ENCODE measurements at places on chromosomes 6 and 20.

DNA sequence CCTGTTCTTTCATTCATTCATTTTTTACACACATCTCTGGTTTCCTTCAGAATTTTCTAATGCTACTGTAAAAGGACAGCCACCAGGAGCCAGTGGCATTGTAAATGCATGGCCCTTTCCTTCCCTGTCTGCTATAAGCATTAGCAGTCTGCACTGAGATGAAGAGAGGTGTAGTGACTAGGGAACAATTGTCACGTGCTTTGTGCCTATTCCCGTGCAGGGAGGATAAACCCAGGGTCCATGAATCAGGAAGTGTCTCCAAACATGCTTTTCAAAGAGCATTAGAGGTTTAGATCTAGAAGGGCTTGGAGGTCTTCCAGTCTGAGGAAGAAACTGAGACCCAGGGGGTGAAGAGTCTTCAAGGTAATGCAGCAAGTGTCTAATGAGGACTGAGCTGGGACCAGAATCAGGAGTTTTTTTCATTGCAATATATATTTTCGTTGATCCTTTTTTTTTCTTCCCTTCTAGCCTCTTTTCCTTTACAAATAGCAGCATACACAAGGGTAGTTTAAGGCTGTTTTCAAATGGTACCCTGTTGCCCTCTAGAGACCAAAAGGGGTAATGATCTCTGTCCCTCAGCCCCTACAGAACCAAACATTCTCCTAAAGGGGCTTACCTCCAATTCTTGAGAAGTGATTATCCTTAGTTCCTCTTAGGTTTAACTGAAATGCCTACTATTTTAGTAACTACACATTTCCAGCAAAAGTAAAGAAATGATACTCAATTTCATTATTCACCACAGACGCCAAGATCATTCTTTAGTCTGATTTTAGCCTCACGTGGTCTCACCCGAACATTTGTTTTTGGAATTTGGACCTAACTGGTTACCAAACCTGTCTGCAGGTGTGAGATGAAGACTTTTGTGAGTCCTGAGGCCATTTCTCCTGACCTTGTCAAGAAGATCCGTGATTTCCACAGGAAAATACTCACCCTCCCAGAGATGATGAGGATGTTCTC lies 6.6 kb downstream of the TRIM15 start:
- peak; percentile 27 for DNase-seq

DNA sequence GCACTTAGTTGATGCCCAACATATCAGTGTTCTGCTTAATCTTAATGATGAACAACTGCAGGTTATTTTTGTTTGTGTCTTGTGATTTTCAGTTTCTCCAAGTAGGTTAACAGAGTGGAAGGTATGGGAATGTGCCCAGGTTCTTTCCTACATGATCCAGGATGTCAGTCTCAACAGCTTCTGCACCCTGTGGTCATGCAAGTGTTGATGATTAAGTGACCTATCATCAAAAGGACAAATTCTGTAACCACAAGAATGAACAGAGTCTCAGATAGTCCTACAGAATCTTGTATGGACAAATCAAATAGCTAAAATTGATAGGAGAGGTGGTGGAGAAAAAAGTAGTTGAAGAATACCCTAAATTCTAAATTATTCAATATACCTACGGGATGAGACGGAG lies 26.1 kb downstream of the MAN1A1 start:
- DNase-seq, result no peak

DNA sequence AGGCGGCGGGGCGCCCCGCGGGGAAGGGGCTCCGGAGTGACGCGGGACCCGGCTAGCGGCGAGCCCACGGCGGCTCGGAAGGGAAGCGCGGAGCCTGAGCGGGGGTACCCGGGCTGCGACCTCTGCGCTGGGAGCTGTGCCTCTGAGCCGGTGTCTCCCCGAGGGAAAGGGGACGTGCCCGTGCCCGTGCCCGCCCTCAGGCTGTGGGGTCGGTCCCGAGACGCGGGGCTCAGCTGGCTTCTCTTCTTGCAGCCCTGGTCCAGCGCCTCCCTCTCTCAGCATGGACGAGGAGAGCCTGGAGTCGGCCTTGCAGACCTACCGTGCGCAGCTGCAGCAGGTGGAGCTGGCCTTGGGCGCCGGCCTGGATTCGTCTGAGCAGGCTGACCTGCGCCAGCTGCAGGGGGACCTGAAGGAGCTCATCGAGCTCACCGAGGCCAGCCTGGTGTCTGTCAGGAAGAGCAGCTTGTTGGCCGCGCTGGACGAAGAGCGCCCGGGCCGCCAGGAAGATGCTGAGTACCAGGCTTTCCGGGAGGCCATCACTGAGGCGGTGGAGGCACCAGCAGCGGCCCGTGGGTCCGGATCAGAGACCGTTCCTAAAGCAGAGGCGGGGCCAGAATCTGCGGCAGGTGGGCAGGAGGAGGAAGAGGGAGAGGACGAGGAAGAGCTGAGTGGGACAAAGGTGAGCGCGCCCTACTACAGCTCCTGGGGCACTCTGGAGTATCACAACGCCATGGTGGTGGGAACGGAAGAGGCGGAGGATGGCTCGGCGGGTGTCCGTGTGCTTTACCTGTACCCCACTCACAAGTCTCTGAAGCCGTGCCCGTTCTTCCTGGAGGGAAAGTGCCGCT lies 686 bp downstream of the ZGPAT start:
- DNase-seq, result no peak

- no peak for DNase-seq
These were observed 26.4 kb downstream of the LAMA4 start for GRCh38 chr6:112227992-112228391.

GRCh38 chr6:168100803-168101589 lies 22.0 kb upstream of the FRMD1 start:
- no peak for DNase-seq

DNA sequence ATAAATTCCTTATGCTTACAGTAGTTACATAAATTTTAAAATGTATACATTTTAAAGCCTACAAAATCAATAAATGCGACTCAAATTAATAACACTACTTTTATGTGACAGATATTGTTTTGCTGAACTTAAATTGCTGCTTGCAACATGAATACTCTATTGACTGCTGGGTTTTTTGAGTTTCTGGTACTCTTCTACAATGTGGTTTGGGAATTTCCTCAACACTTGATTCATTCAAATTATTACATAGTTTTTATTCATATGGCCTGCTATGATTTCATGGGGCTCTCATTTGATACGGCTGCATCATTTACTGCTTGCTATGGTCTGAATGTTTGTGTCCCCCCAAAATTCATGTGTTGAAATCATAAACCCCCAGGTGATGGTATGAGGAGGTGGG lies 2.3 kb upstream of the TXLNB start:
- no peak for DNase-seq

GRCh38 chr6:45951321-45952167 lies 64.1 kb downstream of the CLIC5 start:
- no peak for DNase-seq

DNA sequence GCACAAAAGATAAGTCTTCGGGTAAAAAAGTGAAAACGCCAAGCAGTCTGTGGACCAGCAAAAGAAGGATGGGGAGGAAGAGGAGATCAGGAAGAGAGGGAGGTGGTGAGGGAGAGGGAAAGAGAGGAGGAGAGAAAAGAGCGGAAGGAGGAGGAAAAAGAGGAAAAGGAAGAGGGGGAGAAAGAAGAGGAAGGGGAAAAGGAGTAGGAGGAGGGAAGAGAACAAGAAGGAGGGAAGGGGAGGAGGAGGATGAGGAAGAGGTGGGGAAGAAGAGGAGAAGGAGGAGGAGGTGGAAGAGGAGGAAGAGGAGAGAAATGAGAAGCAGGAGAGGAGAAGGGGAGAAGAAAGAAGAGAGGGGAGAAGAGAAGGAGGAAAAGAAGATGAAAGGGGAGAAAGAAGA lies 6.5 kb downstream of the LY86 start:
- DNase-seq, result no peak

DNA sequence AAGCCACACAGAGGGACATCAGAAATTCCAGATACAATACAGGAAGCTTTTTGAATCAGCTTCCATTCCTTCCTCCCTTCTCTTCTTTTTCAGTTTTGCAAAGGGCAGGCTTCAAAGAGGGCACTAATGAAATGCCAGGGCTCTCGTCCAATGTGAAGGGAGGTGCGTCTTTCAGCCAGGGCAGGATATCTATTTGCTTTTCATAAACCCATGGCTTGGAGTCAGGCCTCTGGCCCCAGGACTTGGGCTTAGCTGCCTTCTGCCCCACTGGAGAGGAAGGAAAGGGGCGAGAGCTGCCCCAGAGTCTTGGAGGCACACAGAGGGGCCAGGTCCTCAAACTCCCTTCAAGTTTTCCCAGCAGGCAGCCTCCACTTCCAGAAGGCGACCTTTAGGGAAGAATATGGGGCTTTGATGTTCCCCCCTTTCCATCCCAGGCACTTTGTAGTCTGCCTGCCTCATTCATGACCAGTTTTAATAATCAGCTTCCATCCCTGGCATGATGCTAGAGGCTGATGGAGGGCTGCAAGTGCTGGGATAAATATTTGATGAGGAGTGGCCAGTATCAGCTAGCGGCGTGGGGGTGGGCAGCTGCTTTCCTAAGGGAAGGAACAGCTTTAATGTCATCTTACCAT lies 234.8 kb downstream of the NRN1 start:
- no peak for DNase-seq

- DNase-seq, result no peak
These were observed 10.2 kb downstream of the ARFGEF2 start for GRCh38 chr20:48931527-48932374.

DNA sequence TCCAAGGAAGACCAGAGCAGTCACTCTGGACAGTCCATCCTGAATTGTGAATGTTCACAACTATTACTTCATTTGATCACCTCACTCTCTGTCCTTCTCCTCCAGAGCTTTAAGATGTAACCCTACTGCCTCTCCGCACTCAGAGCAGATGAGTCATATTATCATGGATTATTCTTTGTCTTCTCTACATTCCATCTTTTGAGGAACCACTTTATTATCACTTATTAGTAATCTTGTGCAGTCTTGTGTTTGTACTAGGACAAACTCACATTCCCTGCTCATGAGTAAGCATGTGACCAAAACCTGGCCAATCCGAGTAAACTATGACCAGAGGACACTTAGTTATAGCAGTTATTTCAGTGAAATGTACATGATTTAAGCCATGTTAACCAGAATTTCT lies 401.5 kb upstream of the ADGRB3 start:
- no peak for DNase-seq

DNA sequence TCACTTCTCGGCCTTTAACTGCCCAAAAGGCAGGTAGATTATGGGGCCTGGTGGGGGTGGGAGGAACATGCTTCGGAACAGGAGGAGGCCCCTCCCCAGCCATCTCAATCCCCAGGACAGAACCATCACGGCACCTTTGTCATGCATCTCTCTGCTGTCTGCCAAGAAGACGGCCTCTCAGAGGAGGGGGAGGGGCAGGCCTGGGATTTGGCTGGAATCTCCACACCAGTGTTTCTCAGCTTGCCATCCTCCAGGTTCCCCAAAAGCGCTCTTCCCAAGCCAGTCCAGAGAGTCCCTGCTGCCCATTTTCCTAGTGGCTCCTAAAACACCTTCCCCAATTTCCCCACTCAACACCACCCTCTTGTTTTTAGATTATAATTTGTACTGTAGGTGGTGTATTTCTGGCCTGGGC lies 2.5 kb upstream of the POU5F1 start:
- no peak for DNase-seq

GRCh38 chr6:6995328-6995727 lies 112.4 kb upstream of the RREB1 start:
- no peak for DNase-seq

DNA sequence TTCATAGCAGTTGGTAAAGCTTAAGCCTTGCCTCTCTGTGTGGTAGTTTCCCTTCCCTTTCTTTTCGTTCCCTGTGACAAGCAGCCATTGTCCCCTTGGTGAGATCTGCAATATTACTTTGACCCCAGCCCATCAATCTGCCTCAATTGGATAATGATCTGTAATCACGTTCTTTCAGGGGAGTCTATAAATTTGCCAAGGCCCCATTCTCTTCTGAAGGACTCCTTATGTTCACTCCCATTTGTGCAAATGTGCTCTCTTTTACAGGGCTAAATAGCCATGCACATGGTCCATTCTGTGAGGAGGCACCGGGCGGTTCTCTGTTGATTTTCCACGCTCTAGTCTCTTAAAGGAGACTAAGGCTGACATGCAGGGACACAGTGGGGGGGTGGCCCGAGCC lies 660.4 kb upstream of the SLC35B3 start:
- no peak for DNase-seq

DNA sequence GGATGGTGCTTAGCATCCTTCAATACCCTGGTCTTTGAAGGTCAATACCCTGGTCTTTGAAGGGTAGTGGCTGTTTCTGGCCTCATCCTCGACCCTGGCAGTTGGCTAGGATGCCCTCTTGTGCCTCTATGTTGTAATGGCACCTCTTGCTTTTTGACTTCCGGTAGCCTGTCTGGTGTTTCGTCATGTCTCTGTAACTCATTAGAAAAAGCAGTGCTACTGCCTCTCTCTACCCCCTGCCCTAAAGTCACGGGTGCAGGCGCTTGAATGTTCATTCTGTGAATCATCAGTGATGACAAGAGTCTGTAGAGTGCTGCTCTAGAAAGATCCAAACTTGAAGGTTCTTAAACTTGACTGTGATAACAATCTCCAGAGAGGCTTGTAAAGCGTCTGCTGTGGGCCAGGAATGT lies 28.3 kb downstream of the RSPO4 start:
- DNase-seq, result peak; percentile 15

DNA sequence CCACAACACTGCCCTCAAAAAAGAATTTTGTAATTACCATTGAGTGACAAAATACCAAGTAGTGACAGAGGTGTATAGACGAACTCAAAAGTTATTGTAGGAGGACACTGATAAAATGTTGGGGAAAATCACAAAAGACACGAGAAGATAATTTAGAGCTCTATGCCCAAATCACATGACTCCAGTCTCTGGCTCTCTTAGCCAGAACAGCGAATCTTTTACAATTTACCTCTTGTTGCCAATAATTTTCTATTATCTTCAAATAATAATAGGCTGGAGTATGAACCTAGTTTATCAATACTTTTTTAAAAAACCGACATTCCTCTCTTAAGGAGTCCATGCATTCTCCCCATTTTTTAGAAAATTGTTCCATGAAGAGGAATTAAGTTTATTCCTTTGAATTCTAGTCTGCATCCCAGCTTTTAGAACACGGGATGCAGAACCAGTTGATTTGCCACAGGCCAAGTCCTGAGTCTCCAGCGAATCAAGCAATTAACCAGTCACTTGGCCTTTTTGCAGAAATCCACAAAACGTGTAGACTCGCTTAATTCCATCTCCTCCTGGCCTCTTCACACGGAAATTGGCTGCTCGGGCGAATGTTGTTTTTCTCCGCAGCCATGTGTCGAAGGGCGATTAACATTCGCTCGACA lies 507 bp upstream of the RIPPLY2 start:
- no peak for DNase-seq

GRCh38 chr6:119726086-119726485 lies 376.5 kb upstream of the MAN1A1 start:
- no peak for DNase-seq

- peak; percentile 11 for DNase-seq
These were observed 20.0 kb downstream of the SAMD3 start for GRCh38 chr6:130202782-130203181.

- no peak for DNase-seq
These were observed 117.4 kb downstream of the CEP57L1 start for GRCh38 chr6:109212683-109213082.

Measured in stimulated activated CD4-positive, alpha-beta T cell treated with anti-CD3 and anti-CD28 coated beads, Interleukin-4, amount 100 ng/mL, for 24 hours (primary cell).